ENCODE measurements at places on chromosomes 12 and 14. TPM values are rescaled to one million over a fixed set of nuclear protein-coding genes. Genes with fewer than 3 reads are reported as not detected.

C12orf50 gene
- polyA plus RNA-seq: not detected

ANG gene
- 2.8 TPM for polyA plus RNA-seq

CD69 gene
- 145 TPM for polyA plus RNA-seq

NINJ2 gene
- polyA plus RNA-seq: 25.5 TPM

TEX52 gene
- not detected for polyA plus RNA-seq

HSPB8 gene
- not detected for polyA plus RNA-seq

CPNE8 gene
- polyA plus RNA-seq: 1.2 TPM

SLC38A4 gene
- not detected for polyA plus RNA-seq

CNIH1 gene
- polyA plus RNA-seq: 89.1 TPM
